ENCODE measurements at places on chromosomes 3 and 15. TPM values are rescaled to one million over a fixed set of nuclear protein-coding genes. Genes with fewer than 3 reads are reported as not detected.

DNA sequence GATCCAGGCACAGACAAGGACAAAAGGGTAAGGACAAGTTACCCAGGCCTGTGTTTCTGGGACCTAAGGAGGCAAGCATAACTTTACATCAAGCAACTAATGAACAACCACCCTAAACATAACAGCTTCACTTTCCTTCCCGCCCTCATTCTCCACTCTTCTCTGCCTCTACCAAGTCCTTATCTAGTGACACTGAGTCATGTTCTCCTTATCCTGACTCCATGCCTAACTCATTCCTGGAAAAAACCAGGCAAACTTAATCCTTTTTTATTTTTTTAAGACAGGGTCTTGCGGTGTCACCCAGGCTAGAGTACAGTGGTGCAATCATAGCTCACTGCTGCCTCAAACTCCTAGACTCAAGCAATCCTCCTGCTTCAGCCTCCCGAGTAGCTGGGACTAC is 44.5 kb downstream of the TMEM44 start:
- H3K27ac ChIP-seq, result no peak overlapping the region
- DNase-seq, result no peak
- no peaks in the 10 kb centered on the region for H3K27me3 ChIP-seq
- H3K4me1 ChIP-seq, result peaks cover 4% of the 10 kb centered on the region

GRCh38 chr15:91919014-91919534 is 65.6 kb downstream of the SLCO3A1 start:
- no peak overlapping the region for H3K27ac ChIP-seq
- H3K4me1 ChIP-seq, result no peaks in the 10 kb centered on the region
- H3K36me3 ChIP-seq, result no peaks in the 10 kb centered on the region
- no peaks in the 10 kb centered on the region for H3K27me3 ChIP-seq
- DNase-seq, result no peak
- H3K4me3 ChIP-seq, result no peak overlapping the region

GRCh38 chr3:133573054-133573628 is 345 bp upstream of the CDV3 start:
- no peaks in the 10 kb centered on the region for H3K27me3 ChIP-seq
- peaks cover 20% of the 10 kb centered on the region for H3K36me3 ChIP-seq
- peak overlapping the region; percentile 83 for H3K27ac ChIP-seq
- H3K4me3 ChIP-seq, result peak overlapping the region; percentile 47

RAB6B gene
- polyA plus RNA-seq, result 8.8 TPM

P2RY13 gene
- 4.9 TPM for polyA plus RNA-seq

PSMA4 gene
- 241 TPM for polyA plus RNA-seq

Data from large intestine (tissue), 12 donors.